Smooth muscle cell of the coronary artery (primary cell): ENCODE measurements at places on chromosomes 16 and 17. TPM values are rescaled to one million over a fixed set of nuclear protein-coding genes. Genes with fewer than 3 reads are reported as not detected.

WFIKKN1 gene
- total RNA-seq = 0.08 and 0.12 TPM in 2 replicates

GAN gene
- total RNA-seq = 6.5 and 8.7 TPM in 2 replicates

TEDC2 gene
- under 0.01 and 2.9 TPM in 2 replicates for total RNA-seq

PDPK1 gene
- total RNA-seq = 10.5 and 12.0 TPM in 2 replicates

CPHXL2 gene
- not detected in 2 replicates for total RNA-seq

MT4 gene
- not detected in 2 replicates for total RNA-seq

ANKFY1 gene
- total RNA-seq = 32.6 and 42.2 TPM in 2 replicates

KRT33A gene
- total RNA-seq = not detected in 2 replicates

CCL4L2 gene
- not detected in 2 replicates for total RNA-seq

JPH3 gene
- not detected in 2 replicates for total RNA-seq

DNAH9 gene
- total RNA-seq = under 0.01 TPM in 1 of 2 replicates, not detected in the other

ADGRG1 gene
- 0.12 and 0.53 TPM in 2 replicates for total RNA-seq

RGS9 gene
- total RNA-seq = 0.98 and 1.1 TPM in 2 replicates
